Non-pigmented ciliary epithelial cell (primary cell): ENCODE measurements at places on chromosomes 5 and 9.
A peak's percentile ranks its signal among the peaks of the same experiment; 100 is the strongest.

DNA sequence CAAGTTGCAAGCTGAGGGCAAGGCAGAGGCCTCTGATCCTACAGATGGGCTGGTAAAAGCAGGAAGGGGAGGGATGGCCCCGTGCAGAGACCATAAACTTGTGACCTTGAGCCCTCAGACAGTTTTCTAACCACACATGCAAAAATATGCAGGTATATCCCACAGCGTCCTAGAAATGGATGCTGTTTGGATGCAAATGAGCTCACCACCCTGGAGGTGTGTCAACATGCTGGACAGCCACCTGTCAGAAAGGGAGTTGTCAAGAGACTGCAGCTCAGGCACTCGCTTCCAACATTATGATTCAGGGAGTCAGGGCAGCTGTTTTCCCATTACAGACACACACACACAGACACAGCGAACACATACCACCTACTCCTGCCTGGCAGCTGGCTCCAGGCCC is 97.3 kb upstream of the PANK3 start:
- no peak for DNase-seq

DNA sequence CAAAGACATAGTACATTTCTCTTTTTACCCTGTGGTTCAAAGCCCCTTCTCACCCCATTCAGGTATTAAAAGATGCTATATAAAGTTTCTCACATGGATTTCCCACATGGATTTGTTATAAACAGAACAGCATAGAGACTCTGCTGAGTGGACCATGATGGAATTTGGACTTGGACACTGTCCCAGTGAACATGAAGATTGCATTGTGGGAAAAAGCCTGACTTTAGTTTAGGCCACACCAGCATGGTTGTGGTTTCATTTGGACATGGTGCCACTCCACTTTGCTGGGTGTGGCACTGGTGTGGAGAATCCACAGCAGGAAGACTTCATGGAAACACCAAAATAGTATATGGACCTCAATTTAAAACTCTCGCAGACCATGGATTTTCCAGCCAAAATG is 124.6 kb downstream of the ARHGAP26 start:
- DNase-seq = no peak

- no peak for DNase-seq
Observed at GRCh38 chr5:9339206-9339818, 206.6 kb downstream of the SEMA5A start.

DNA sequence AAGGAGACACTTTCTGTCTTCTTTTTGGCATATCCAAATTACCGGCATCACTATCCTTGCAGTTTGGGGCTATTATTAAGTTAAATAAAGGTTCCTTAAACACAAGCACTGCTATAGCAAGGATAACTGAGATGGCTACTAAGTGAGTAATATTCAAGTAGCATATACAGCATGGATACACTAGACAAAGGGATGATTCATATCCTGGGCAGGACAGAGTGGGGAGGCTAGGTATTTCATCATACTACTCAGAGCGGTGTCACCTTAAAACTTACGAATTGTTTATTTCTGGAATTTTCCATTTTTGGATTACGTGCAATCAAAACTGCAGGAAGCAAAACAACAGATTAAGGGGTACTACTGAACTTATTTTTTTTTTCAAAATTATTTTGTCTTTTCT is 54.1 kb downstream of the FER start:
- DNase-seq = peak; percentile 87

DNA sequence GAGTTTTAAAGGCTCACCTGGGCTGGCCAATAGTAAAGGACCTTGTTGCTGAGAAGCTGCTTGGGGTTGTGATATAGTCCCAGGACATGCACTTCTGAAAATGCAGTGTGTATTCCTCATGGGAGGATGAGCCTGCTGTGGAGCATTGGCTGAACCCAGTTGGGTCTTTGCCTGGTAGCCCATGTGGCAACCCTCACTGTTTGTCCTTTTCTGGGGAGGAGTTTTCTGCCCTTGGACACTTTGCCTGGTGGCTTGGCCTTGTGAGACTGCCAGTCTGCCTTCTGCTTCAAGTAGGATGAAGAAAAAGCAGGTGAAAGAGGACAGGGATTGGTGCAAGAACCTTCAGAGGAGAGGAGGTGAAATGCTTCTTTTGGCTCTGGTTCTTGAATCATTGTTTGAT is 4.0 kb downstream of the TENT4A start:
- no peak for DNase-seq

- no peak for DNase-seq
Observed at GRCh38 chr5:90696153-90696552, 137.6 kb downstream of the ADGRV1 start.

- DNase-seq = no peak
Observed at GRCh38 chr9:73264631-73265030, 113.0 kb downstream of the ANXA1 start.

DNA sequence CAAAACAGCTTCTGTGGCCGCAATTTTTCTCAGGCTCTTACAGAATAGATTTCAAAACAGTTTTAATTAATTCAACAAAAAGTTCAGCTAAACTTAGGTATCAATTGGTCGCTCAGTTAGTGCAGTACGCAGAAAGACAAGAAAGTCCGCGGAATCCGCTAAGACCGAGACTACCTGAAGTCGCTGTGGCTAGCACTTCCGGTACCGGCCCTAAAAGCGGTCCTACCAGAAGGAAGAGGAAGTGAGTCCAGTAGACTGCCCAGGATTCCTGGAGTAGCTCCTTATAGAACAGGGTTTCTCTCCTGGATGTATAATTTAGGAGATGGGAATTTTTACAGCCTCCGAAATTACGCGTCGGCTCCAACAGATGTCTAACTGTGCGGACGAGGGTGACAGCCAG is 16.6 kb upstream of the PCDHB2 start:
- DNase-seq = no peak

GRCh38 chr5:74360535-74361210 is 279.9 kb downstream of the ENC1 start:
- no peak for DNase-seq

DNA sequence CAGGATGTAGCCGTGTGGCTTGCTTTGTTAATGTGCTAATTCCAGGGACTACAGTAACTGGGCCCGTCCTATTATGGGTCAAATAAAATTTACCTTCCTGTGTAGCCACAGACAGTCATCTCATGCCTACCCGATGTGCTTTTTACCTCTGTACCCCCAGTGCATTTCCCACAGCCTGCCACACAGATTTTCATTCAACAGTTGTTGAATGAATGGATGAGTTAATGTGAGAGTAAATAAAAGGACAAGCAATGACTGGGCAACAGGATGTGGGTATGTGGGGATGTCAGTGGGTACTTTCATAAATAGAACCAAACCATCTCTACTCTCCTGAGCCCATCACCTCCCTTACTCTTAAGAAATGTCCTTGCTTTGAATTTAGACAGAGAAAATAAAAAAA is 441.2 kb upstream of the ZNF462 start:
- no peak for DNase-seq

- DNase-seq = no peak
Observed at GRCh38 chr5:39228596-39228995, 9.2 kb upstream of the FYB1 start.

GRCh38 chr5:139193928-139194327 is 4.2 kb downstream of the SIL1 start:
- no peak for DNase-seq

GRCh38 chr9:70641031-70641430 is 226.6 kb upstream of the KLF9 start:
- DNase-seq = no peak

DNA sequence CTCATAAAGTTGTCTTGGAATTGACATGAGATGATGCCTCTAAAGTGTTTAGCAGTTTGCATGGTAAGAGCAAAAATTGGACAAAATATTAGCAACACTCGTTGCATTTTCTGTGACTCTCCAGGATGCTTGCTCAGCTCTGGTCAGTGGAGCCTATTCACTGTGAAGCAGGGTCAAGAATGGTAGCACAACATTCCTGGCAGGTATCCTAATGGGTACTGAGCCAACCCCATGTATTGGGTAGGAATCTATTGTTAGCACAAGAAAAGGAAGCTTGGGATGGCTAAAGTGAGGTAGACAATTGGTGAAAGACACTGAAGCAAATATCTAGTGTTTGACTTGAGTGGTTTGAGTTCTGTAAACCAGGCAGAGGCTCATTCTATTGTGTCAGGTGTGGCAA is 10.4 kb upstream of the ACTBL2 start:
- no peak for DNase-seq

DNA sequence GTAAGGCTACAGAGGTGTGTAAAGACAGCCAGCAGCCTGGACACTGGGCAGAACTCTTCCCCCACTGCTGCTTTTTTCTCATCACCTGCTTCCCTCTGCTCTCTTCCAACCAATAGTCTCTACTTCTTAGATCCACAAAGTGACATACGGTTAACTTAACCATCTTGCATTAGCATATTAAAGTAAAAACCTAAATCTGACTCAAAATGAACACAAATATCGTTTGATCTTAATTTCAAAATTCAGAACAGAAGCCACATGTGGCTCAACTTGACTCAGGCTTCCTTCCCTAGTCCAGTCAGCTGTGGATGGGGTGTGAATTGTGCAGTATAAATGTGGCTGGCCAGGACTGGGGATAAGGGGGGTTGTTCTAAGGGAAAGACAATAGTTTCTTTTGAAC is 114.3 kb downstream of the STARD4 start:
- no peak for DNase-seq
